ENCODE measurements at places on chromosomes 7 and 10. TPM values are rescaled to one million over a fixed set of nuclear protein-coding genes. Genes with fewer than 3 reads are reported as not detected.

CPA2 gene
- total RNA-seq, result not detected

LRIT1 gene
- total RNA-seq, result not detected

TLX1 gene
- total RNA-seq, result not detected

ALOX5 gene
- 354 TPM for total RNA-seq

PPP1R3A gene
- not detected for total RNA-seq

STEAP1 gene
- not detected for total RNA-seq

GHRHR gene
- not detected for total RNA-seq

TEX36 gene
- total RNA-seq, result not detected

UCMA gene
- total RNA-seq, result not detected

SPDYE2 gene
- 0.47 TPM for total RNA-seq

NKX1-2 gene
- not detected for total RNA-seq

CYP2W1 gene
- not detected for total RNA-seq

DGKI gene
- total RNA-seq, result not detected

Measured in B cell (primary cell).